ENCODE measurements at places on chromosomes 11 and 22. TPM values are rescaled to one million over a fixed set of nuclear protein-coding genes. Genes with fewer than 3 reads are reported as not detected.
A peak's percentile ranks its signal among the peaks of the same experiment; 100 is the strongest.

DNA sequence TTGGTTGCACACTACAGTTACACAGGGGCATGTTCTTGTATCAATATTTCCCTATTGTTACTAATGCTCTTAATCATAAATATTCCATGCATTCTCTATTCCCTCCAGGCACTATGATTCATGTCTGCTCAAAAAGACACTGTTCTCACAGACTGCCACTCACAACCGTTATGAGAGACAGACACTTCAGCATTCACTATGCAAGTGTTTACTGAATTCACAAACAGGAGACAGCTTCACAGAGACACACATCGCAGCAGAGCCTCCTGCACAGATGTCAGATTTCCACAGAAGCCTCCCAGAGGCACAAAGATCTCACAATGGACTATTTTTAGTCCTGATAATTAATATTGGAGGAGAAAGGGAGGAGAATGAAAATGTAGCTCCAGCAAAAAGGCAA, 930.4 kb downstream of the OPCML start:
- ATAC-seq = no peak

GRCh38 chr22:50306753-50307749, at the start of gene PLXNB2:
PLXNB2 (minus strand) TSS chr22:50307646; CDS start chr22:50290584, 17,062 bp downstream.
- peak; percentile 77 for ATAC-seq

DNA sequence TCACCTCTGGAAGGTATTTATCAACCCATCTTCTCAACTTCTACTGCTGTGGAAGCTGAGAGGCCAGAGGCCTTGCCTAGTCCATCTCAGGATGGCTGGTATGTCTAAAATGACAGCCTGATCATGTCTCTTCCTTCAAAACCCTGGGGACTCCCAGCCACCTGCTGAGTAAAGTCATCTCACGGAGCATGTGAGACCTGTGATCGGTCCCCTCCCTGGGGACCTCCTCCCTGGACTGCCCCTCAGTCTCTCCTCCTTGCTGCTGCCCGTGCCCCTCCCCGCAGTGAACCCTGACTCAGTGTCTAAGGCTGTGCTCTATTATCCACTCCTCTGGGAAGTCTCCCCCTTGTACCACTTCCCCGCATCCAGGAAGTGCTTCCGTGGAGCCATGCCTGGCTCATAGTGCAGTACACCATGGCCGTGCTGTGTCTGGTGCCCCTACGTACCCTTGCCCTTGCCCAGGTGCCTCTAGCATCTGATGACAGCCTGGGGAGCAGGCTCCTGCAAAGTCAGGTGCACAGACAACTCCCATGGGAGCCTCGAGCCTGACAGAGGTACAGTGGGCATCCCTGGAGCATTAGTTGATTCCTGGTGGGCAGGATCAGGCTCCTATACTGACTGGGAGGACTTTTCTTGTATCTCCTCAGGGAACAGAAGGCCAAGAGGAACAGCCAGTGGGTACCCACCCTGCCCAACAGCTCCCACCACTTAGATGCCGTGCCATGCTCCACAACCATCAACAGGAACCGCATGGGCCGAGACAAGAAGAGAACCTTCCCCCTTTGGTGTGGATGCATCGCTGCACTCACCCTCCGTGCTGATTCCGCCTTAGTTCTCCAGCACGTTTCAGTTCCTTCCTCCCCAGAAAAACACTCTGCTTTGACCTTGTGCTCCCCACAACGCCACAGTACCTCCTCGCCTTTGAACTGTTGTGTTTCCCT, 13.8 kb downstream of the SMARCB1 start:
- ATAC-seq = no peak

GRCh38 chr11:12182676-12183541, 72.5 kb downstream of the MICAL2 start:
- peak; percentile 32 for ATAC-seq

GRCh38 chr11:57647372-57647771, 2.3 kb downstream of the YPEL4 start:
- ATAC-seq = no peak

- ATAC-seq = no peak
Measured at GRCh38 chr22:40116496-40117200, 61.1 kb upstream of the TNRC6B start.

- no peak for ATAC-seq
Measured at GRCh38 chr11:69523453-69523852, 42.0 kb downstream of the LINC01488 start.

GRCh38 chr11:12007230-12007593, 1.2 kb downstream of the DKK3 start:
- no peak for ATAC-seq

RNASEH2C gene
- total RNA-seq = 122 TPM

MYBPC3 gene
- not detected for total RNA-seq

Data from gastroesophageal sphincter (tissue), 4 donors.